ENCODE measurements at places on chromosomes 3 and 15. TPM values are rescaled to one million over a fixed set of nuclear protein-coding genes. Genes with fewer than 3 reads are reported as not detected.
A peak's percentile ranks its signal among the peaks of the same experiment; 100 is the strongest.

GRCh38 chr15:101194546-101195125 is 57.2 kb downstream of the CHSY1 start:
- DNase-seq: no peak

Gene SAMMSON
- not detected for polyA plus RNA-seq

DNA sequence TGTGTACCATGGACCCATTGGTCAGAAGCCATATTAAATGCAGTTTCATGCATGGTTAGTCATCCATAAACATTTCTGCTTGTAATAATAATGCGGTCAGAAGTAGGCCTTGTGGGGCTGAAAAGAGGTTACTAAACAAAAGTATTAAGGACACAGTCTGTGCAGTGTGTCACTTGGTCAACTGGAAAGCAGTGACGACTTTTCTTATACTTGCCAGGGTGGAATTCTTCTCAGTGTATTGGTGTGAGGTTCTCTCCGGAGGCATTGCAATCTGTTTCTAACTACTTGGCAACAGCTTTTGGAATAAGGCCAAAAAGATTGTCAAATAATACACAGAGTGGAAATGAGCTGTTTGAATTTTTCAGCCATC is 46.8 kb downstream of the CHL1 start:
- peak; percentile 70 for DNase-seq

DNA sequence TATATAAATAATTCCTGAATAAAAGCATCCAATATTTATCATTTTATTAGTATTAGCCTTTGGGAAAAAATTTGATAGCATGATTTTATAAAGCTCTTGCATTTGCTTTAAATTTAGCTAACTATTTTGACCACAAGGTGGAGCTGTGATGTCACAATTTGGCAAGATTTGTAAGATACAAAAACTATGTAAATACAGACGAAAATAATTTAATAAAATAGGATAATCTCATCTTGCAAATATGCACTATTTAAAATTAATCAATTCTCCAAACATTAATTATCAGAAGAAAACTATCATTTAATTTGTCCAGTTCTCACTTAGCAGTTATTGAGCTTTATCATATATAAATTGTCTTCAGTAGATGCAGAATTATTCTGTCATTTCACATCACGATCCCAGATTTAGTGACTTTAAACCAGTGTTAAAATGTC is 95.4 kb downstream of the PLOD2 start:
- DNase-seq: peak; percentile 48

Gene TMEM108
- 0.52 TPM for polyA plus RNA-seq

Gene CCDC54
- not detected for polyA plus RNA-seq

- no peak for DNase-seq
These were observed 262.9 kb downstream of the ZMAT3 start for GRCh38 chr3:178808748-178809147.

GRCh38 chr3:29412110-29412509 is 131.2 kb downstream of the RBMS3 start:
- no peak for DNase-seq

DNA sequence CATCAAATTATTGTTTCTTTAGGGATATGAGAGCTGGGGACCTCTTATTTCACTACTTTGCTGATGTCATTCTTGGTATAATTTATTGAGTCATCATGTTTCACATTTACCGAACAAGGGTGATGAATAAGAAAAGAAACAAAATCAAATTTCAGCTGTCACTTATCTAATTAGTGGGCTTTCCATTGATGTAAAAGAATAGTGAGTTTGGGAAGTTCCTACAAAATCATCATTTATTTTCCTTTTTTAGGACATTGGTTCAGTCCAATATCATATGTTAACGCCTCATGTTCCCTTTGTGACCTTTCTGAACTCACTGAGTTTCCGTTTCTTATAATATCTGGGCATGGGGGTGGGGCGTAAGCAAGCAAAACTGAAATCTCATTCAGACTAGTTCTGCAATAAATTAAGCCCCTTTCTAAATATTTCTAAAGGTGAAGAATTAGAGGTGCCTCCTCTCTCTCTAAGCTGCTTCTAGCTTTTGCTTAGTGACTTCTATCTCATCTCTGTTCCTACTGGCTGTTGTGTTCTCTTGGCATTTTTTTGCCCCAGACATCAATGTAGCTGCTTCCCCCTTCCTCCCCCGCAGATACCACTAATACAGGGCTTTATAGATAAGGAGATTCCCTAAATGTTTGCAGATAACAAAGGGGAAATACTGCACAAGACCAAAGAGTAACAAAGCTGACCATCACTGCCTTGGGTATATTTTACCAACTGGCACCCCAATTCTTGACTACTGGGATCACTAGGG is 238.0 kb upstream of the CTNNB1 start:
- DNase-seq: no peak

GRCh38 chr3:38097446-38098375 is 39.2 kb downstream of the ACAA1 start:
- no peak for DNase-seq

- DNase-seq: no peak
These were observed 80.8 kb downstream of the RARB start for GRCh38 chr3:25508901-25509300.

DNA sequence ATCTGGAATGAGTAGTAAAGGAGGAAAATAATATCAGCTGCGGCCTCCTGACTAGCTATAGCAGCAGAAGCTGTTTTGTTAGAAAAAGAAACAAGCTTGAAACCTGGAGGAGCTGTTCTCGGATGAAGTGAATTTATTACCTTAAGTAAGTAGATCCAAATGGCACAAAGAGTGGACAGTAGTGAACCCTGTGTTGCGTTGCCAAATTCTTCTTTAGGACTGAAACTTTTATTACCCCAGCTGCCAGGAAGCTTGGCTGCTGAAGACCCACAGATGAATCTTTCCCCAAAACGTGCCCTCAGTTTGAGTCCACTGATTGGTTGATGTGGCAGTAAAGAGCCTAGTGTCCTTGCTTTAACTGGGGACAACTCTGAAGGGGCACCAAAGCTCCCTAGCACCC is 366.8 kb upstream of the GBE1 start:
- no peak for DNase-seq

DNA sequence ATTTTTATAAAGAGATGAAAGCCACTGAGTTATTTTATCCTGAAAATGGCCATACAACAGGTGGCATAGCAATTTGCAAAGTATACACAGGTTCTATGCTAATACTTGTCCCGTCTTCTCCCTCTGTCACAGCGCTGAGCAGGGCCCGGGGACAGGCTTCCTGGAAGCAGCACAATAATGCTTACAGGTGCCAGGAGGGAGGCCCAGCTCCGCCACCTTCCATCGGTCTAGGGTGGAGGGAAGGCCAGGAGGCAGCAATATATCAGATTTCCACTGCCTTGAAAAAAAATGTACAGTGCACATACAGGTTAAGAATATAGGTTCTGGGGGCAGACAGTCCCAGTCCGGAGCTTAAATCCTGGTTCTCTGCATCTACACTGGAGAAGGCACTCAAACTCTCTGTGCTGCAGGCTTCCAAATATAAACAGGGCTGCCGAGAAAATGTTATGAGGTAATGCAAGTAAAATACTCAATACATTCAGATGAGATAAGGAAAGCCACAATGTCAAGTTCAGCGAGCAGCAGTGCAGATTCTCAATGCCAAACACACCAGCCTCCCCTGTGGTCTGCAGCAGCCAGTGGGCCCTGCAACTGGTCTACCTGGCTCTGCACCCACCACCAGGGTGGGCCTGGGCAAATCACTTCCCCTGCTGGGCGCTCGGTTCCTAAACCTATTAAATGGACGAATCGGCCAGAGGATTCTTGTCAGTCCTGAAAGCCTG is 189.6 kb downstream of the XXYLT1 start:
- DNase-seq: no peak

DNA sequence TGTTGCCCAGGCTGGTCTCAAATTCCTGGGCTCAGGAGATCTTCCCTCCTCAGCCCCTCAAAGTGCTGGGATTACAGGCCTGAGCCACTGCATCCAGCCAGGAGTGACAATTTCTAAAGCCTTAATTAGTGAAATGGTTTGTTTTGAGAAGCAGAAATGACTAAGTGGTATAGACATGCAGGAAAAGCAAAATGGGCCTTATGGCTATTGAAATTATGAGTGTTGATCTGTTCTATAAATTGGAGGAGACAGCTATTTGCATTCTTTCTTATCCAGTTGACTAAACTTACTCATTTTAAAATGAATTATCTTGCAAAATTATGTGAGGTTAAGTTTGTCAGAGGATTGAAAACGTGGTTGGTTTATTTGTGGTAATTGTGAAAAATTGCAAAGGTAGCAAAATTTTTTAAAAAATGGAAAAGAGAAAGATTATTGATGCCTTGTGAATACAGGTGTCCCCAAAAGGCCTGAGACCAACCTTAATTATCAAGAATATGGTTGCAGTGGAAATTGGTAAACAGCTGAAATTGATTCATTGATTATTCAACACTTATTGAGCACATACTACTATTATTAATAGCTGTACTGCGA is 7.9 kb downstream of the RAP2B start:
- no peak for DNase-seq

DNA sequence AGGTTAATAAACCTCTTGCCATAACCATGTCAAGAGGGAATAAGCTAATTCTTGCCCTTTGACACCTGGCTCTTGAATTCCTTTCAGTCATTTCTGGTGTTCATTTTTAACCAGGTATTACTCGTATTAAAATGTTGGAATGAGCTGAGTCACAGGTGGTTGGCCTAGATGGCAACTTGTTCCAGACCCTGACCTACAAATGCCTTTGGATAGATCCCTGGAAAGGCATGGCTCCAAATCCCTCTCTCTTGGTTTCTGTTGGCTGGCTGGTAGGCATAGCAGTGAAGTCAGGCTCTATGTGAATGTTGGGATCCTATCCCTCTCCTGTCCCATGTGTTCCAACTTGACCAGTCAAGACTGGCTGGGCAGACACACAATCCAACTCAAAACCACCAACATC is 277.1 kb upstream of the PROK2 start:
- DNase-seq: no peak

DNA sequence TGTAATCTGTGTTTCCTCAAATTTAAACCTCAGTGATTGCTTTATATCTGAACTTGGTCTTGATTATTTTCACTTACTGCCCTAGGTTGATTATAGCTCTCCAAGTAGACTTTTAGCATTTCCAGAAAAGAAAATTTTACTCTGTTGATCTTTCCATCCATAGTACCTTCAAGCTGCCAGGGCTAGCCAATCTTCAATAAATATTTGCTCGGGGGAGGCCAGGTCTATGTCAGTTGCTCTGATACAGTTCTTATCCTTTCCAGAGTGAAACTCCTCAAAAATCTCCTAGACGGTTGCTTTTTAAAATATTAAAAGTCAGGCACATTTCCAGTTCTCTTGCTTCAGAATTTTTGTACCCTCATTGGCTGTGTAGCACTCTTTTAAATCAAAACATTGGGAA is 38.8 kb downstream of the RETNLB start:
- no peak for DNase-seq

DNA sequence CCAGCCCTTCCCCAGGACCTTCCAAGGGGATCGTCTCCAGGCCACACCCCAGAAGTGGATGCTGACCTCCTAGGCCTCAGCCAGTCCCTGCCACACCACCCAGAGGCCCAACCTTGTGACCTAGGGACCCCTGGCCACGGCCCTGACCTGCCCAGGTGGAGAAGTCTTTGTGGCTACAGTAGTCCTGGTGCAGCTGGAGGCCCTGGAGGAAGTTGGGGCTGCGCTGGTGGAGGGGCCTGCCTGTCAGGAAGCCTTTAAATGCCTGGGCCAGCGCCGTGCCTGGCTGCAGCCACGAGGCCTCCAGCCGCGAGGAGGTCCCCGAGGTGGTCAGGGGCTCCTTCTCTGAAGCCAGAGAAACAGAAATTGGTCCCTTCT is 23.4 kb downstream of the PLA2G4D start:
- no peak for DNase-seq
